ENCODE measurements at places on chromosomes 2 and 18.

GRCh38 chr2:46985512-46985911, 69.9 kb upstream of the MCFD2 start:
- no peak for DNase-seq

GRCh38 chr2:133025004-133025403, 355.0 kb upstream of the LYPD1 start:
- no peak for DNase-seq

GRCh38 chr2:96547731-96548171, 11.2 kb downstream of the ARID5A start:
- no peak for DNase-seq

DNA sequence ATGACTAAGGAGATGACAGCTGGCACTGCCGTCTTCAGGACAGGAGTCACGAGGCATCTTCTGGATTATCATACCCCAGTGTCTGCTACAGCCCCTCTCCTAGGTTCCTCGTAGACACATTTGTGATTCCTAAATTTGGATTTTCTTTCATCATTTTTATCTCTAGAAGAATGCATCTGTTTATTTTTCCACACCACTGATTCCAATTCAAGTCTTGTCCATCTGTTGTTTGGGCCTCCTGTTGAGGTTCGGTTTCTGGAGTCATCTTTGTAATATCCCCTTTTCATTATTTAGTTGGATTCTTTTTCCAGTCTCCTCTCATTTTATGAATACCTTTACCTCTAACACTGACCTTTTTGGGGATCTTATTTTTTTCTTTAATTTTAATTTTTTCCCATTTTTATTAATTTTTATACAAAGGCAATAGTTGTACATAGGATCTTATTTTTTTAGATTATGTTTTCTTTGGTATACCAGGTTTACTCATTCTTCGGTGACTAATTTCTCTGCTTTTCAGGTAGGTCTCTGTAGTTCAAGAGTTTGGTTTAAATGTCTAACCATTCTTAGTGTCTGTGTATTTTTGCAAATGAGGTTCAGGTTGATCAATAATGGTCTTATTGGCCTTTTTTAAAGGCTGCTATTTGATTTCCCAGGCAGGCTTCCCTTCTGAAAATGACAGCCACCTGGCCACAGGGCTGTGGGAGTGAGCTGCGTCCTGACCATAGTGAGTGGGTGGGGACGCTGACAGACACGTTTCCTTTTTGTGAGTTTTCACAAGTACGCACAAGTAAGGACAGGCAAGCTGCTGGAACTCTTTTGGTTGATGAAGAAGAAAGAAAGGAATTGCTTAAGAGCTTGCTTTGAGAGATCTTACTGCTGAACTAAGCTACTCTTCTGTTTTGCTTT, 34.5 kb downstream of the FARP2 start:
- no peak for DNase-seq

- DNase-seq = no peak
Measured at GRCh38 chr2:51791496-51791895, 759.6 kb upstream of the NRXN1 start.

DNA sequence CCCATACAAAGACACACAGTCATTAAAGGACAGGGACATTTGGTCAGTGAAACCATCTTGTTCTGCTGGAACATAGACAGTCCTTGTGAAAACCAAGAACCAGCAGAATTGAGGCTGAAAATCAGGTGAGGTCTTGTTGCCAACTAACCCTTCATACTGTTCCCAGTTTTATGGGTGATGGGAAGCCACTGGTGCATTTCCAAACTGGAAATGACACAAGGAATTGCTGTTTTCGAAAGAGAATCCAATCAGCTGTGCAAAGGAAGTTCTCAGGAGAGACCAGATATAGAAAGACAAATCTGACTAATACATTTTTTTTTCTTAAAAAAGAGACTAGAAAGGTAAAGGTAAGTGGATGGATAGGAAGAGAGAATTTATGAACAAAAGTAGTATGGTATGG, 948.2 kb downstream of the TSN start:
- DNase-seq = no peak

DNA sequence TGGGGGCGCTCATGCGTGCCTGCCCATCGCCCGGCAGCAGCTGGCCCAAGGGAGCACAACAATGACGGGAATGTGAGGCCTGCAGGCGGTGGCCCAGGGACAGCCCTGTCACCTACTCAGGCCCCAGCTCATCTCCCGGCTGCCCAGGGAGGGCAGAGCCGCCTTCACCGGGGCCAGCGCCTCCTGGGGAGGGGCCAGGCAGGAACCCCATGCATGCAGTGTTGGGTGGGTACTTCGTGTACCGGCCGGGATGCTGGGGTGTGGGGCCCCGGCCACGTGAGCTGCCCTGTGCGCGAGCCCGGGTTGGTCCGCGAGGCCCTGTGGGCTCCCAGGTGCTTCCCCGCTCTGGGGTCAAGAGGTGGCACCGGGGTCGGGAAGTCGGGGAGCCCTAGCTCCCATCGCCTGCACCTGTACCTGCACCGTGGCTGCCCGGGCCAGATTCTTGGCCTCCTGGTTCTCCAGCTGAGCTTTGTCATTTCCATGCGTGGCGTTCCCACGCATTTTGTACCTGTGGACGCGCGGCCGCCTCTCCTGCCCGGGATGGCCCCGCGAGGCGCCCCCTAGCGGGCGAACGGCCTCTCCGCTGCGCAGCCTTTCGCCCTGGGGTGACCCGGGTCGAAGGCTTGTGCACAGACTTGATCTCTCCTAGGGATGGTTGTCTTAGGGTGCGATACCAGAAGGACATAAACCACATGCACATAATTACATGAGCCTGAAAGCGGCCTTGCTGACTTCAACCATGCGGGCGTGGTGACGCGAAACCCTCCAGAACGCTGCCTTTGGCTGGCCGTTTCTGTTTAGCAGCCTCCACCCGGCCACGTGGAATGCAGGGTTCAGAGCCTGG, 950 bp downstream of the KLHL30 start:
- no peak for DNase-seq
